Muscle of arm (tissue), 14 donors: ENCODE measurements at places on chromosomes 16 and 17. TPM values are rescaled to one million over a fixed set of nuclear protein-coding genes. Genes with fewer than 3 reads are reported as not detected.

DNA sequence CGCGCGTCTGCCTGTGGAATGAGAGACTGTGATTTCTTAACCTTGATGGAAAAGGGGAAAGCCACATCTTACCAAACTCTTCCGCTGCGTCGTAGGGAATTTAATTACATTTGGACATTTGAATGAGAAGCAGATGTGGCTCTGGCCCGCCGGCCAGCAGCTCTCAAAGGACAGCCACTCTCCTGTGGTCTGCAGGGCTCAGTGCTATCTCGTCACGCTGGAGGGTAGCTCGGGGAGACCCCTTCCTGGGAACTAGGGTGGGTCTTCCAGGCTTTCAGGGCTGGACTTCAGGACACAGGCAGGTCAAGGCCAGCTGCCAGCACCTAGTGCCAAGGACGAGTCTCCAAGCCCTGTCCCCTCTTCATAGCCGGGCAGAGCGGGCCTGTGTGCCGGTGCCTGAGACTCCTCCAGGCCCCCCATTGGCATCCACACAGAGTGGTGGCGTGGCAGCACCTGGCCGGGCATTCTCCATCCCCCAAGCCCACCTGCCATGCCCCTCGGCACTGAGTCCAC, 15.9 kb upstream of the TBX2 start:
- no peak for DNase-seq

- DNase-seq, result peak; percentile 80
These were observed 43.0 kb upstream of the TANGO6 start for GRCh38 chr16:68800257-68800875.

- DNase-seq, result no peak
These were observed 40.7 kb upstream of the TANC2 start for GRCh38 chr17:62925267-62925836.

- DNase-seq, result no peak
These were observed 16.2 kb upstream of the CD300E start for GRCh38 chr17:74639704-74640151.

GRCh38 chr16:5665834-5666233, 568.2 kb upstream of the EEF2KMT start:
- DNase-seq, result no peak

DNA sequence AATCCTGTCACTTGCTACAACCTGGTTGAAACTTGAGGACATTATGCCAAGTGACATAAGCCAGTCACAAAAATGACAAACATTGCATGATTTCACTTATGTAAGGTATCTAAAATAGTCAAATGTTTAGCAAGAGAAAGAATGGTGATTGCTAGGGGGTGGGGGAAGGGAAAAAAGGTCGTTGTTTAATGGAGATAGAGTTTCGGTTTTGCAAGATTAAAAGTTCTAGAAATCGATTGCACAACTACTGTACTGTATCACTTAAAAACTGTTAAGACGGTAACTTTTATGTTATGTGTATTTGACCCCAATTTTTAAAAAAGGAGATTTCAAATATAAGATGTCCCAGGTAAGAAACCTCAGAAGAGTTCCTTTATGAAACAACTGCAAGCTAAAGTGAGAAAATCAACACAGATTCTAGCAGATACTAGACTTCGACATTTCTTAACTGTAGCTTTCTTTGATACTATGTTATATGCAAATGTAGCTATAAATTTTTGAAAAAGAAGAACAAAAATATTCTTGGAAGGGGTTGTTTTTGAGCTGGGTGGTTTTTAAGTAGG, 5.9 kb downstream of the MEOX1 start:
- no peak for DNase-seq

- no peak for DNase-seq
These were observed 73.3 kb downstream of the N4BP1 start for GRCh38 chr16:48536614-48537200.

DNA sequence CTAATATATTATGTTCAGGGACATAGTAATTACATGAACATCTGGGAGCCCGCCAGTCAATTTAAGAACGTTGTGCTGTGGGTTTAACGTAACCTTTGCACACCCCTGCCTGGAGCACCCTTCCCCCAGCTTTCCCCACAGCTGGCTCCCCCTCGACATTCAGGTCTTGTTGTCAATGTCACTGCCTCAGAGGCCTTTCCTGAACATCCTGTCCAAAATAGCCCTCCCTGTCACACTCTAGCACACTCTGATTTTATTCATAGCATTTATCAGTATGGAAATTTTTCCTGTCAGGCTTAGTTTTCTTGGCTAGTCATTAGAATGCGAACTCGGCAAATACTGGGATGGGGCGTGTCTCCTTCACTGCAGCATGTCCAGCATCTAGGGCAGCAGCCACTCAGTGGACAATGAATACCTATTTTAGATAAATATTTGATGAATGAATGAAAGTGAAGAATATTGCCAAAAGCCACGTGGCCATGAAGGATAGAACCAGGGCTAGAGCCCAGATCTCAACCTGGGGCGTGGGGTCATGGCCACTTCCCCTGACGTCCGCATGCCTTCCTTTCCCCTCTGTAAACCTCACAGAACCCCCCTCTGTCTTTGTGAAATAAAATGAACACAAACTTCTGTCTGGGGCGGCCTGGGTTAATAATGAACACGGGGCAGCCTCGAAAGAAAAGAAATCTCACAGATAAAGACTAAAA, 10.5 kb downstream of the PIK3R6 start:
- no peak for DNase-seq

DNA sequence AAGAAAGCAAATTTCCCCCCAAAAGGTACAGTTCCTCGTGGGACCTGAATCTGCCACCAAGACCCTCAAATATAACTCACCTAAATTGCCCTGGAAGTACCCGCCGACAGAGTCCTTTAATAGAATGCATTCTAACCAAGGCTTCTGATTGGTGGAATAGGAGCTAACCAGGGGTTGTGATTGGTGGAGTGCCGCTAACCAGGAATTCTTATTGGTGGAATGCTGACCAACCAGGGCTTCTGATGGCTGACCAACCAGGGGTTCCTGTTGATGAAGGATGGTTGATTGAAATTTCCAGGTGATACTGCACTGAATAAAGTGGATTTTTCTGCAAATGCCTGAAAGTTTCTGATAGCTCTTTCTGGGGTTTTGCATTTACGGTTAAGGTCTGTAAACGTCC, 6.5 kb downstream of the TFAP4 start:
- no peak for DNase-seq

DNA sequence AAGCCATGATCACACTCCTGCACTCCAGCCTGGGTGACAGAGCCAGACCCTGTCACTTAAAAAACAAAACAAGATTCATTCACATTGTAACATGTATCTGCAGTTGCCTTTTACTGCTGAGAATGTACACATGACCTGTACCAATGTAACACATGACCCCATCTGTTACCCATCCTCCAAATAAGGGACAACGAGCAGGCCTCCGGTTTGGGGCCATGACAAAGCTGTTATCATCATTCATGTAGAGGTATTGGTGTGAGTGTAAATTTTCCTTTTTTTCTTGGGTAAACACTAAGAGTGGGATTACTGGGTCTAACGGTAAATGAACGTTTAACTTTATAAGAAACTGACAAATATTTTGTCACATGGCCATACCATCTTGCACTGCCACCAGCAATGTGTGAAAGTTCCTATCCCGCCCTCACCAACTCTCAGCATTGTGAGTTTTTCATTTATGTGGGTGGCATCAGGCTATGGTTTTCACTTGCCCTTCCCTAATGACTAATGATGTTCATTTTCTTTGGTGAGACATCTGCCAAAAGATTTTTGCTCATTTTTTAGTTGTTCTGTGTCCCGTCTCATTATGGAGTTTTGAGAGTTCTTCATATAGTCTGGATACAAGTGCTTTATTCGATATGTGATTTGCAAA, 145.5 kb downstream of the C16orf78 start:
- no peak for DNase-seq

DNA sequence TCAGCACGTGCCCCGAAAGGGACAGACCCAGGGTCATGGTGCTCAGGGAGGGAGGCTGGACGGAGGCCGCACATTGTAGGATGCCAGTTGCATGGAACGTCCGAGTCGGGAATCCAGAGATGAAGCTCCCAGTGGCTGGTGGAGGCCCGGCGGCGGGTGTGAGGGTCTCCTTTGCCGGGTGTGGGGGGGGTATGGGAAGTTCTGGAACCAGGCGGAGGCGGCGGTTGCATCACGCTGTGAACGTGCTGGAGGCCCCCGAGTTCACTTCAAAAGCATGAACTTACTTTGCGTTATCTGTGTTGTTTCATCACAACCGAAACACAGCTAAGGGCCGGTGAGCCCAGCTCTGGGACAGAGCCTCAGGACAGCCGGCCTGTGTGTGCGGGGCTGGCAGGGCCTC, 73.4 kb upstream of the GNG13 start:
- no peak for DNase-seq

GRCh38 chr17:67531291-67531690, 154.2 kb downstream of the PITPNC1 start:
- peak; percentile 40 for DNase-seq

DNA sequence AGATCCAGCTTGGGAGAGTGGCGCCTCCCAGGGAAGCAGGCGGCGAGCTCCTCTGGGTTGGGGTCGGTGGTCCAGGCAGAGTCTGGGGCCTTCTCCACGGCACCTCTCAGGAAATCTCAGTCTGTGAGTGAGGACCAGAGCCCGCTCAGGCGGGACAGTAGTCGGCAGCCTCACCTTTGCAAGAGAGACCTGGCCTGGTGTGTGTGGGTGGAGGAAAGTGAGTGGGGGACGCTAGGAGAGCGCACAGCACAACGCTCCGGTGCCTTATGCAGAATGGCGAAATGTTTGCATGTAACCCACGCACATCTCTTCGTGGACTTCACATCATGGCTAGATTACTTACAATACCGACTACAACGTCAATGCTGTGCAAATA, 2.2 kb downstream of the AHSP start:
- DNase-seq, result no peak

DNA sequence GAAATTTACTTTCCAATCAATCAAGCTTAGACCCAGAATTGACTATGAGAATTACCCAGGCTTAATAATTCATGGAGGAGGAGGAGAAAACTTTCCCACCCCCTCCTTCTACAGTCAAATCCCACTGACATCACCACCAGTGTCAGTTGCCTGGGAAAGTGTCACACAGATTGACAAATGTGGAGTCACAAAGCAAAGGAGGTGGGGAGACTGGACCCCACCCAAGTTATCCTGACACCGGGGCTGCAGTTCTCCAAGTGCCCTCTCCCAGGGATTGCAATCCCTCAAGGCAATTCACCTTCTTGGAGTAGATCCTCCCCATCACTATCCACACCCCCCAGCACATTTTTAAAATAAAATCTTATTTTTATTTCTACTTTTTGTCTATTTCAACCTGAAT, 100.2 kb upstream of the CDH11 start:
- no peak for DNase-seq

GRCh38 chr17:75087558-75088453, at the start of gene SLC16A5:
Gene SLC16A5 (plus strand): TSS chr17:75087954. CDS start chr17:75093637, 5,683 bp downstream.
- peak; percentile 78 for DNase-seq

GRCh38 chr16:12066823-12067222, 90.3 kb downstream of the SNX29 start:
- DNase-seq, result no peak

- no peak for DNase-seq
These were observed 24.0 kb downstream of the LLGL2 start for GRCh38 chr17:75549246-75550138.

- no peak for DNase-seq
These were observed 6.5 kb downstream of the ALOX15 start for GRCh38 chr17:4634976-4635375.

Gene RAB26
- 0.27 TPM for polyA plus RNA-seq

Gene ZMYND15
- not detected for polyA plus RNA-seq

Gene CES5A
- polyA plus RNA-seq, result not detected

Gene ANKFN1
- not detected for polyA plus RNA-seq

Gene OR1A1
- not detected for polyA plus RNA-seq

Gene ZNF785
- 11.3 TPM for polyA plus RNA-seq

Gene ADAM11
- polyA plus RNA-seq, result 1.4 TPM

Gene RAD51D
- polyA plus RNA-seq, result 5.2 TPM
